Sigmoid colon (tissue), 7 donors: ENCODE measurements at places on chromosomes 2 and 18. TPM values are rescaled to one million over a fixed set of nuclear protein-coding genes. Genes with fewer than 3 reads are reported as not detected.
A peak's percentile ranks its signal among the peaks of the same experiment; 100 is the strongest.

DNA sequence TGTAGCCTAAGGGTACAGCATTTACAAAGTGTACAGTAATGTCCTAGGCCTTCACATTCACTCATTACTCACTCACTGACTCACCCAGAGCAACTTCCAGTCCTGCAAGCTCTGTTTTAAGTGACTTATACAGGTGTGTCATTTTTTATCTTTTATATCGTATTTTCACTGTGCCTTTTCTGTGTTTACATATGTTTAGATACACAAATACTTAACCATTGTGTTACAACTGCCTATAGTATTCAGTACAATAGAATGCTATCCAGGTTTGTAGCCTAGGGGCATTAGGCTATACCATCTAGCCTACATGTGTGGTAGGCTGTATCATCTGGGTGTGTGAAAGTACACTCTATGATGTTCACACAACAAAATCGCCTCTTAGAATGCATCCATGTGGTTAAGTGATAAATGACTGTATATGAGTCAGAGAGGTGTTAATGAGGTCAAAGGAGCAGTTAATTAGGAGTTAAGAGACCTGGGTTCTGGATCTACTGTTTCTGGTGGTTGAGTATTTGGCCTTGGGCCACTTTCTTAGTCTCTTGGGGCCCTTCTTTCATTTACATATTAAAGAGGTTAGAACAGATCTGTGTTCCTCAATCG is 149.1 kb downstream of the GREB1L start:
- no peak for DNase-seq

DNA sequence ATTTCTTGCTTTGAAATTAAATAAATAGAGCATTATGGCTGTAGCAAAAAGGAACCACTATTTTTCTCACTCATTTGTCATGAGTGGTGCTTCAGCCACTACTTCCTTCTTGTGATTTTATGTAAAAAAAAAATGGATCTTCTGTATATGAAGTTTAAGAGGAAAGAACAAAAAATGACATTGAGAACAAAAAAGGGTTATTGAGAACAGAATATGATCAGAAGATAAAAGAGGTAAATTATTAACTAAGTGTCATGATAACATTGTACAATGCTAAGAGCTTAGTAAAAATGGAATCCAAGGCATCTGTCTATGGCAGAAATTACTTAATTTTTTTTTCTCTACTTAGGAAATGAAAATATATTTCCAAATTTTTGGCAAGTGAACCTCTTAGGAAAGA is 103.5 kb downstream of the PKP4 start:
- DNase-seq: no peak

GRCh38 chr18:75694292-75694691 is 266.8 kb upstream of the SMIM21 start:
- DNase-seq: no peak

DNA sequence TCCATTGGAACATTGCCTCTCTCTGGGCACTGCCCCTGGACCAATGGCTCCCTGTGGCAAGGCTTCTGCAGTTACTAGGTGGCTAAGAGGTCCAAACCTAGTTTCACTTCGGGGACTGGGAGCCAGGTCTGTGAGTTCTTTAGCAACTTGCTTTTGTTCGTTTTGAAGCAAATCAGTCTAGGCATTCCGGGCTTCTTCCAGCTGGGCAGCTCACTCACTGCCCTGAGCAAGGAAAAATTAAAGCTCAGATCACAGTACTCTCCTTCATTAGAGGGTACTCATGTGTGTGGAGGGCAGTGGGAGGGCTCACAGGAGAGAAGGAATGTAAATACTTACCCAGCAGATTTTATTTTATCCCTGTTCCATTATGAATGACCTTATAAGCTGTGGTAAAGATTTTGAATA is 80.3 kb downstream of the SPP2 start:
- DNase-seq: no peak

DNA sequence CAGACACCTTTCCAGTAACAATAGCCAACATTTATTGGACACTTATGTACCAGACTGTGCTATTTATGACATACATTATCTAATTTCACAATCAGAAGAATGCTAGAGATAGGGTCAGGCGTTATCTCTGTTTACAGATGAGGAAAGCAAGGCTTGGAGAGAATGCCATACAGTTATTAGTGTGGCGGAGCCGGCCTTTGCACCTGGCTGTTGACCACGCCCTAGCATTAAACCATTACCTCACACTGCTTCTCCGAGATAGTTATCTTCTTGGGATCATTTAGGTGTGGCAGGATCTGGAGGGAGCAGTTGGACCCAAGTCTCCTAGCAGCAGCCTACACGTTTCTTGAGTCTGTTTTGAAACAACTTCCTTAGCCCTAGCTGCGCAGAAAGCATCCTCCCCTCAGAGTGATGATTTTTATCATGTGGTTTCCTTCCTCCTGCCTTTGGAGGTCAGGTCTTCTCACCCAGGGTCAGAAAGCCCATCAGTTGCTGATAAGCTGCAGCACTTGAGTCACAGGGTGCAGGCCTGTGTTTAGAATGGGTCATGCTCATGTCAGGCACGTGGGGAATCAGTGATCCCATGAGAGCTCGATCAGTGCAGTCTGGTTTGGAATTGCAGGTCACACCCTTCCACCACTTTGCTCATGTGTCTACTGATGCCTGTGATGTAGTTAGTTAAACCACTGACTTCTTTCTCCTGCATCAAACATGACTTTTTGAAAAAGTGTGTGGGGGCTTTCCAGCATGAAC is 118.2 kb downstream of the SPTBN1 start:
- no peak for DNase-seq

Gene PSD4
- 15.0 TPM for polyA plus RNA-seq

Gene TCF23
- polyA plus RNA-seq: not detected

Gene ABCB11
- polyA plus RNA-seq: 0.46 TPM

- DNase-seq: no peak
These were observed 28.2 kb upstream of the ZEB2 start for GRCh38 chr2:144548088-144548487.

DNA sequence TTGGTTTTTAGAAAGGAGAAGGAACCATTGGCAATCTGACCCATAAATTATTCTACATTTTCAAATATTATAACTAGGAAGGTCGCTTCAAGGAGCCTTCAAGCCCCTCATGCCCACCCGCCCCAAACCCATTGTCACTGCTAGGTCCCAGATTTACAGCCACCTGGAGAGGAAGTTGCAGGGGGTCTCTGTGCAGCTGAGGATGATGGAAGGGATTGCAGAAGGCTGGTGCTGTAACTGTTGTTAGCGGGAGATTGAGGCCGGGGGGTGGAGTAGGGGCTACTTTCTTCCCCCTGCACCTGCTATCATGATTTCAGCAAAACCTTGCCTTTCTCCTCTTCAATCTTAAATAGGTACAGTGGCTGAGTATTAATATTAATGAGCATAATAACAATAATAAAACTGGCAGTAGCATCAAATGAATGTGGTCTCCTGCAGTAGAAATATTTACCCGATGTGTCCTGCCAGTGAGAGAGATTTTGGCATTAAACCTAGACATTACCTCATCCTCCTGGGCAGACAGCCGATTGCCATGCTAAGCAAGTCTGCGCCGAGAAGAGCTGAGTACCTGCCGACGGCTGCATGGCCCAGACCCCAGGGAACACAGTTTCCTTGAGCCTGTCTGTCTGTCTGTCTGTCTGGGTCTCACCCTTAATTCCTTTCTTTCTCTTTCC is 225.4 kb downstream of the FAM210A start:
- DNase-seq: peak; percentile 77

- DNase-seq: no peak
These were observed 368.4 kb downstream of the EN1 start for GRCh38 chr2:118479020-118479419.

Gene CXCR4
- polyA plus RNA-seq: 6.6 TPM
